Fibroblast of pulmonary artery (primary cell): ENCODE measurements at places on chromosomes 4 and X.
A peak's percentile ranks its signal among the peaks of the same experiment; 100 is the strongest.

GRCh38 chr4:165709973-165710526 is 163.0 kb upstream of the TLL1 start:
- no peak for DNase-seq

DNA sequence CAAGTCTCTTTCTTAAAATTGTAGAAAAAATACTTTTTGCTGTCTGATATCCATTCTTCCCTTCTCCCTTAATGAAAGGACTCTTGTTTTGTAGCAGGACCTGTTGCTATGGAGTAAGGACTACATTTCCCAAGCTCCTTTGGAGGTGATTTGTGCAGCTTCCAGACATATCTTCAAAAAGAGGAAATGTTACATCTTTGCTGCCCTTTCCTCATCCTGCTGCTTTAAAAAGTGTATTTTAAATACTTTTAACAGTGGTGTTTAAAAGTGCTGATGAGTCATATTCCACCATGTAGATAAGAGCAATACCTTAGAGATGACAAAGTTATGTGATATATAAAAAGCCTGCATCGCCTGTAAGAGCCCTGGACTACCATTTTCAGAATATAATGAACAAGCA is 98.7 kb downstream of the CFAP299 start:
- DNase-seq, result peak; percentile 27

DNA sequence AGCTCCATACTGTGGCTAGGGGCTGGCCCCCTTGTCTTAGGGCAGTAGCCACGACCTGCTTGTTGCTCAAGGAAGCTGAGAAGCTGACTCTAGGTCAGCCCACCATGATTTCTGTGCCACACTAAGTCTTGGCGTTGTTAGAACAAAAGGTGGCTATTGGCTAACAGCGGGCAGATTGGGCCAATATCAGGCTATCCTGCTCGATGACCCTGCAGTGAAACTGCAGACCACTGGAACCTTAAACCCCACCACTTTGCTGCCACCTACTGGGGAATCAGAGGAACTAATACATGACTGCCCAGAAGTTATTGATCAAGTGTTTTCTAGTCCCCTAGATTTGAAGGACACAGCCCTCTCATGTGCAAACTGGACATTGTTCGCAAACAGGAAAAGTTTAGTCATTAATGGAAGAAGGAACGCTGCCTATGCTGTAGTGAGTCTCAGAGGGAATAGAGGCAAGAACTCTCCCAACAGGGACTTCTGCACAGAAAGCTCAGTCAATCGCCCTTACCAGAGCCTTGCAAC is 17.0 kb upstream of the PAPSS1 start:
- peak; percentile 75 for DNase-seq

- no peak for DNase-seq
Measured at GRCh38 chr4:142535009-142535408, 311.1 kb downstream of the INPP4B start.

DNA sequence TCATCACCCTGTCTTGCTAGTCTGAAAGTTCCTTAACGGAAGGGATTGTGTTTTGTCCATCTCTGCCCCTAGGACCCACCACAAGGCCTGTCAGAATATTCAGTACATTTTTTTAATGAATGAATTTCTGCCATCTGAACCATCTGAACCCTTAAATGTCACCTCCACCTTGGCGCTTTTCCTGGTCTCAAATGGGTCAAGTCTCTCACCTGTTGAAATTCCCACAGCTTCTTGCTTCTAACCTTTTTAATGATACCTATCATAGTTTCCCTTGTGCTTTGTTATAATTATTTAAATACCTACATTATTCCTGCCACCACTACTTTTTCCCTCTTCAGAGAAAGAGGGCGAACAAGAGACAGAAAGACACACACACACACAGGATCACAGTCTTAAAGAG is 48.0 kb downstream of the SHROOM4 start:
- no peak for DNase-seq

- peak; percentile 75 for DNase-seq
Measured at GRCh38 chr4:125390126-125390525, 75.4 kb downstream of the FAT4 start.

- DNase-seq, result no peak
Measured at GRCh38 chrX:103927030-103927429, 35.4 kb upstream of the TMSB15B start.

DNA sequence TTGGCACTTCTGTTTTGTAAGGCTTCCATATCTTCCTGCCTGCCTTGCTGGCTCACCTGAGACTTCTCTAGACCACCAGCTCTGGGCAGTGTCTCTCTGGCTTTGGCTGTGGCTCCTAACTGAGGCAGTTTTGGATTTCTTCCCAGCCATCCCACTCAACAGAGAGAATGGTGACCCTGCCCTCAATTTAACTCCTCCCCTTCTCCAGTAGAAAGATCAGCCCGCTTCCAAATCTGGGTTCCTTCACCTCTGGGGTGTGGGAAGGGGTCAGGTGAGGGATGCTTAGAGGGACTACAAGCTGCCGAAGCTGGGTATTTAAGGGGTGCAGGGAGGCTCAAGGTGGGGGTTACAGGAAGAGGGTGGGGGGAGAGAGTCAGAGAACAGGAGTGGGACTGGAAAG is 23.7 kb downstream of the NAP1L5 start:
- DNase-seq, result no peak

- no peak for DNase-seq
Measured at GRCh38 chr4:56123547-56123946, 174.8 kb downstream of the CEP135 start.

DNA sequence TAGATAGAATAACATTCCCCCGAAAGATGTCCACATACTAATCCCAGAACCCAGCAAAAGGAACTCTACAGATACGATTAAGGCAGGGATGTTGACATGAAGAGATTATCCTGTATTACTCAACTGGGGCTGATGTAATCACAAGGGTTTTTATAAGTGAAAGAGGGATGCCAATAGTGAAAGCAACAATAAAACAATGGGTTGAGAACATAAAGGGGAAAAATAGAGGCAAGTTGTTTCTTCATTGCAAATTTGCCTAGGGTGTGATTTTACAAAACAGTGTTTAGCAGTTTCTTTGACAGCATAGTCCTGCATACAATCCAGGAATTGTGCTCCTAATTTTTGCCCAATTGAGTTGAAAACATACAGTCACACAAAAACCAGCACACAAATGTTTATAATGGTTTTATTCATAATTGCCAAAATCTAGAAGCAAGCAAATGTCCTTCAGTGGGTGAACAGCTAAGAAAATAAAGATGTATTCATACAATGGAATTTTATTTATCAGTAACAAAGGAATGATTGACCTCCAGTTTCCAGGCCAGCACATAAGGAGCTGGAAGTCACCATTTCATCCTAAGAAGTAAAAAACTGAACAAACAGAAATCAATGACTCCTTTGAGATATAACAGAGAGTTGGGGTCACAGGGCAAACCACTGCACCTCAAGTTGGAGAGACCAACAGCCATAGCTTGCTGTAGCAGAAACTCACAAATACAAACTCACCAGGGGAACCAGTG is 107.2 kb downstream of the CENPC start:
- peak; percentile 92 for DNase-seq

DNA sequence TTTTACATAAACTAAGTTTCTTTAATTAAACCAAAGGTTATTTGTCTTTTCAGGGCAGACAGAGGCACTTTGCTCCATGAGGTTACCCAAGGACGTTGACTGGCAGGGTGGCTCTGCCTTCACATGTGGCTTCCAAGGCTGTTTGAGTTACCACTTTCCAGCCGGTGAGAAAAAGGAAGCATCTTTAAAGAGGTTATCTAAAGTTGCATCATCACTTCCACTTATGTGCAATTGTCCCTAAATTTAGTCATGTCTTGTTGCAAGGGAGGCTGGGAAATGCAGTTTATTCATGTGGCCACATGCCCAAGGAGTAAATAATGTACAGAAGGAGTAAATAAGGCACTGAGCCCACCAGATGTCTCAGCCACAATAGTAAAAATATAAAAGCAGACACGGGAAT is 29.0 kb upstream of the RAP1GDS1 start:
- DNase-seq, result peak; percentile 39

DNA sequence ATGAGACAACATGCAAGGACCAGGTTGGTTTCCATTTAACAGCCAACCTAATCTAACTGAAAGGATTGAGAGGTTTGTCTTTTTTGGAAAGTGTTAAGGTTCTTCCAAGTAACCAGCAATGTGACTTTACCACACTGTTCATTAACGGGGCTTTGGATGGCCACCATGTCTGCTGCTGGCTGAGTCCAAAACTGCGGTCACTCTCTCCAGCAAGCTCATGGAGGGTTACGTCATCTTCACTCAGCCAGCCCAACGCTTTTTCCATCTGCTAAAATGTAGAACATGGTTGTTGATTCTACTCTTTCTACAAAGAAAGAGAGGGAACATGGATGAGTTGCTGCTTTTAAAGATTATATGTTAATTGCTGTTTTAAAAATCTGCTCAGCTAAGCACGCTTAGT is 11.0 kb downstream of the PKD2 start:
- peak; percentile 69 for DNase-seq

DNA sequence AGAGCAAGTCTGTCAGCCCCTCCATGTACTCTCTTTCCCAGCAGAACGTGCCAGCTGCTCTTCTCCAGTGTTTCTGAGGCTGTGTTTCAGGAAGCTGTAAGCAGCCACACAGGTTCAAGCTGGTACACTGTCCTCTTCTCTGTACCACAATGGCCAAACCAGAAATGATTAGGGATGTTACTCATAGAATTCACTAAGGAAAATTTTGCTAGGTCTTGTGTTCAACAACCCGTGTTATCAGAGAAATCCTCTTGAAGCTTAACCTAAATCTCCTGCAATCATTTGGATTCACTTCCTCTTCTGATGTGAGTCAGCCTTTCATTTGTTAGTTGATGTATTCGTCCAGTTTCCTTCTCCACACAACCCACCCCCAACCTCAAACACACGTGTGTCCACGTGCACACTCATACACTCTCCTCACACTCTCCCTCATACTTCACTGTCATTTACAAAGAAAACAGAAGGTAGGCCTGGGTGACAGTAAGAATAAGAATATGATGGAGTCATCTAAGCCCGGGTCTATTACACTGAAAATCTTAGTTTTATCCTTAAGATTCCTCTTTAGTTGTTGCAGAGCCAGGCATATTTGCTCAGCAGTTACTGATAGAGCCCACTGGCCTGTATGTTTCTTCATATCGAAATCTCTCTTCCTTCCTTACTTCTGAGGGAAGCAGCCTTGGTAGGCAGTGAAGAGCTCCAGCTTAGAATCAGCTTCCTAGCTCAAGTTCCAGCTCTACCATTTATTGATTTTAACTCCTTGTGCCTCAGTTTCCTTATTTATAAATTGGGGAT is 63.4 kb downstream of the DCUN1D4 start:
- DNase-seq, result peak; percentile 16
